Kidney (tissue), 22 donors: ENCODE measurements at places on chromosomes 6 and 20.

- DNase-seq = no peak
Observed at GRCh38 chr20:46689754-46690085, 476 bp upstream of the TP53RK start.

- DNase-seq = no peak
Observed at GRCh38 chr6:23688650-23689049, 437.4 kb upstream of the NRSN1 start.

DNA sequence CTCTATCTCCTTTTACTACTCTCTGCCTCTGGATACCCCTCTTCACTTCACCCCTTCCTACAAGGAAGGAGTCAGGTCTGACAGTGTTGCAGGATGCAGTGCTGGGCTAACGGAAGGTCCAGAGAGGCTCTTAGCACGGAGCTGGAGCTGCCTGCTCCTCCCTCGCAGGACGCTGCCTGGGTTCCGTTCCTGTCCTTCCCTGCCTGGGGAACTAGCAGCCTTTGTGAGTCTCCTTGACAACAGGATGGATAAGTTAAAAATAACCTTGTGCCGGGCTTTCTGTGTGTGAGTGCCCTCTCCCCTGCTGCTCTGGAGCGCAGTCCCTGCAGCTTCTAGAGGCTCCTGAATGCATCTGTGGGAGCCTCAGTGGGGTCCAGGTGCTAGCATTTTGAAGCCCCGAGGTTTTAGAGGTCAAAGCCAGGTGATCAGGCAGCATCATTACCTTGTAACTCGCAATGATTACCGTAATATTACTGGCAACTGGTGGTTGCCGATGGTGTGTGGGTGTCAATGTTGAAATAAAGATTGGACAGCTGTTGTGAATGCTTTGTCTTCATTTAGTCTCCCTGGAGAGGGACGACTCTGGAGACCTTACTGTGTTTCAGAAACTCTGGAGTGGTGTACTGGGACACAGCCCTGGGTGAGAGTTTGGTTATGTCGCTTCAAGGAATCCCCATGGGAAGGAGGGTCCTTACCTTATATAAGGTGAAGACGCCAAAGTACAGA is 44.4 kb downstream of the CDS2 start:
- no peak for DNase-seq

DNA sequence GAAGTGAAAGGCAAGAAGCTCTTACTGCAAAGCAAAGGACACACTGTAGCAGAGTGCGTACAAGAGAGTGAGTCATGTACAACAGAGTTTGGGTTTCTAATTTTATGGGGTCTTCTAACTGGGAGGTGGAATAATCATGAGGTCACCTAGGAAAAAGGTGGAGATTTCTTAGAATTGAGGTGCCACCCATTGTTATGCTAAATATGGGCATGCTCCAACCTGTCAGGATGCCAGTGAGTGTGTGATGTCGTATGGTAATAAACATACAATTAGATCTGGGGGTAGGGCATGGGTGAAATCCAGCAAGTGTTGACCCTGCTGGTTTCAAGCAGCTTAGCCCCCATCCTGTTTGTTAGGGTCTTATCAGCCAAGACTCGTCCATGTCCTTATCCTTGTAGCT is 46.6 kb downstream of the OR2B6 start:
- no peak for DNase-seq

DNA sequence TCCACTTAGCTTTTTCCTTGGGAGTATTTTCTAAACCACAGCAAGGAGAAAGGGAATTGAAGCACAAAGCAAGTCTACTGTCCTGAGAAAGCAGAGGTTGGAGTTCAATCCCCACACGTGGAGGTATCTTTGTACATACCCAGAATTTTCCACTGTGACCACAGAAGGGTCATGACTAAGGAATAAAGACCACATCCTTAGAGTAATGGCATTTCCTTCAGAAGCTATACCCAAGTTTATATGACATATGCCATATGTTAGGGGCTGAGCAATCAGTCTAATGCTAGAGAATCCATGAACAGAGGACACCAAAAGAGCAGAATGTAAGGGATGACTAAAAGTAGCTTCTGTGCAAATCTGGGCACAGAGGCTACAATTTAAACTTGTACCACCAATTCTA is 46.4 kb downstream of the ATG5 start:
- DNase-seq = no peak

DNA sequence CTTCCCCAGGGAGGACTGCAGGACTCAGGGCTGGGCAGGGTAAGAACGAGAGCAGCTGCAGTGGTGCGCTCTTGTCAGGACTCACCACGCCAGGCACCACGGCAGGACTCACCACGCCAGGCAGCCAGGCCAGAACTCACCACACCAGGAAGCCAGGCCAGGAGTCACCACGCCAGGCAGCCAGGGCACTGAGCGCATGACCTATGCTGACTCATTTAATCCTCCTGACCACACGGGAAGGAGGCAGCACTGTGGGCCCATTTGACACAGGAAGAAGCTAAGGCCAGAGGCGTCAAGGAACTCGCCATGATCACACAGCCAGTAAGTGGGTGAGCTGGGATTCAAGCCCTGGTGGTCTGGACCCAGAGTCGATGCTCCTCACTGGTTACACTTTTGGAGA is 189.3 kb downstream of the PREX1 start:
- no peak for DNase-seq

- DNase-seq = no peak
Observed at GRCh38 chr20:535958-536357, 7.6 kb downstream of the CSNK2A1 start.

DNA sequence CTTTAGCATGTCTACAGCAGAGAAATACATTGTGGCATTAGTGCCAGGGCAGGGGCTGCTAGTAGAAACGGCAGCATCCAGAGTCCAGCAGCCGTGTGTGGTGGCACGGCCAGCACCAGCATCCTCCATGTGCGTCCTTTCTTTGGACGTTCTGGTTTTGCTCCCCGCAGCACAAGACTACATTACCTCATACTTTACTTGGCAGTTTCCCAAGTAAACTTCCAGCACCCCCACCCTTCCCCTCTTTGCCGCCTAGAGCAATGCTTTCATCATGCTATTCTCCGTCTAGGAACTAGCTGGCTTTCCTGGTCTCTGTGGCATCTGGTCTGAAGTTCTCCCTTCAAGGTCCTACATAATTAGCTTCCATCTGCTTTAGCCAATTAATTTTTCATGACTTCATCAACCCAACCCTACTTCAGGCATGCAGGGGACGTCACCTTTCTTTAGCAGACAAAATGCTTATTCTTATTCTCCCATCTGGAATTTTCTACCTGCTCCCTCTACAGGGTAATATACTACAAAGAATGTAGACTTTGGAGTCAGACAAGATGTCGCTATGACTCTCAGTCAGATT is 67.6 kb downstream of the BLOC1S5 start:
- DNase-seq = no peak
